GM20000 (cell line): ENCODE measurements at places on chromosomes 11 and 22.

- no peak for DNase-seq
Measured at GRCh38 chr11:69178819-69179482, 23.2 kb downstream of the SMIM38 start.

GRCh38 chr11:47955061-47955755 lies 25.2 kb upstream of the PTPRJ start:
- DNase-seq = no peak

DNA sequence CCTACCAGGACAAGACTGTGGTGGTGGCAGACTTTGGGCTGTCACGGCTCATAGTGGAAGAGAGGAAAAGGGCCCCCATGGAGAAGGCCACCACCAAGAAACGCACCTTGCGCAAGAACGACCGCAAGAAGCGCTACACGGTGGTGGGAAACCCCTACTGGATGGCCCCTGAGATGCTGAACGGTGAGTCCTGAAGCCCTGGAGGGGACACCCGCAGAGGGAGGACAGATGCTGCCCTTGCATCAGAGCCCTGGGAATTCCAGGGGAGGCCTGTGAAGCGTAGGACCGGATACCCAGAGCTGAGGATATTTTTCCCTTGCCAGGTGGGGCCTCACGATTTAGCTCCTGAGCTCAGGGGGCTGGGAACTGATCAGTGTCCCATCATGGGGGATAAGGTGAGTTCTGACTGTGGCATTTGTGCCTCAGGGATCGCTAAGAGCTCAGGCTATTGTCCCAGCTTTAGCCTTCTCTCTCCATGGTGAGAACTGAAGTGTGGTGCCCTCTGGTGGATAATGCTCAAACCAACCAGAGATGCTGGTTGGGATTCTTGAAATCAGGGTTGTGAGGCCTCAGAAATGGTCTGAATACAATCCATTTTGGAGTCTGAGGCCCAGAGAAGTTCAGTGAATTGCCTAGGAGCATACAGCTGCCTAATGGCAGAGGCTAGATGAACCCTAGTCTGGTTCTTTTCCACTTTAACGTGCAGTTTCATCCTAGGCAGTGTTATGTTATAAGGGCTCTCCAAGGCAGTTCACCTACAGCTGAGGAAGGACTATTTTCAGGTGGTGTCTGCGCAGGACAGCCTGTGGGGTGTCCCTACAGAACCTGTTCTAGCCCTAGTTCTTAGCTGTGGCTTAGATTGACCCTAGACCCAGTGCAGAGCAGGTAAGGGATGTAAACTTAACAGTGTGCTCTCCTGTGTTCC lies 19.5 kb downstream of the PIK3IP1 start:
- peak; percentile 79 for DNase-seq

GRCh38 chr11:111510311-111510710 lies 1.9 kb downstream of the BTG4 start:
- no peak for DNase-seq

- DNase-seq = no peak
Measured at GRCh38 chr22:37318364-37319109, 36.2 kb downstream of the CYTH4 start.
